ENCODE measurements at places on chromosomes 5 and 9.

DNA sequence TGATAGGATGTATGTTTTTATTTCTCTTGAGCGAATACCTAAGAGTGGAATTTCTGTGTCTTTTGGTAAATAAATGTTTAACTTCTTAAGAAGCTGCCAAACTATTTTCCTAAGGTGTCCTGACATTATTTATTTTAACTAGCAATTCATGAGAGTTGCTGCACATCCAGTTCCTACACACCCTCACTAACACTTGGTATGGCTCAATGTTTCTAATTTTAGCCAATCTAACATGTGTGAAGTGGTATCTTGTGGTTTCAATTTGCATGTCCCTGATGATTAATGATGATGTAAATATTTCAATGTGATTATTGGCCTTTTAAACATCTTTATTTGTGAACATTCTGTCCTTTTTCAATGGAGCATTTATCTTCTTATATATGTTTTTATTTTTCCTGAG, 2095.5 kb upstream of the C9orf72 start:
- no peak for DNase-seq

DNA sequence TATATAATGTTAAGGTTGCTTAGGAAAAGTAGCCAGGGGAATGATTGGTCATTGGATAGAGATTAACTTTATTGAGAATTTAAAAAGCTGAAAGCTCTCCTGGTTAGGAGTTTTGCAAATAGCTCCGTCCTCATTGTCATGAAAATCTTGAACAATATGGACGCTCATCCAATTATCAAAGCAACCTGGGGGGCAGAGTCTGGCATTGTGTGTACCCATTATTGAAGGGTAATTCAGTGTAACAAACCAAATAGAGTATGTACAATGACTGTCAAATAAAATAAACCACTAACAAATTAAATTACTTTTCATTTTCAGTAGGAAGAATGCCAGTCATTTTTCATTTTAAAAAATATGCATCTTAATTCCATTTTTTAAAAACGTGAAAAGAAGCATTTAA, 144.0 kb upstream of the GPR151 start:
- no peak for DNase-seq

GRCh38 chr5:132767150-132767549, 9.9 kb downstream of the SEPTIN8 start:
- no peak for DNase-seq

GRCh38 chr5:149712439-149713147, 17.5 kb upstream of the PPARGC1B start:
- no peak for DNase-seq

GRCh38 chr5:83294246-83294645, 177.3 kb upstream of the VCAN start:
- no peak for DNase-seq

GRCh38 chr9:35605351-35606137, 482 bp downstream of the TESK1 start:
- no peak for DNase-seq

GRCh38 chr9:92631452-92632343, 38.2 kb downstream of the IPPK start:
- DNase-seq = no peak

DNA sequence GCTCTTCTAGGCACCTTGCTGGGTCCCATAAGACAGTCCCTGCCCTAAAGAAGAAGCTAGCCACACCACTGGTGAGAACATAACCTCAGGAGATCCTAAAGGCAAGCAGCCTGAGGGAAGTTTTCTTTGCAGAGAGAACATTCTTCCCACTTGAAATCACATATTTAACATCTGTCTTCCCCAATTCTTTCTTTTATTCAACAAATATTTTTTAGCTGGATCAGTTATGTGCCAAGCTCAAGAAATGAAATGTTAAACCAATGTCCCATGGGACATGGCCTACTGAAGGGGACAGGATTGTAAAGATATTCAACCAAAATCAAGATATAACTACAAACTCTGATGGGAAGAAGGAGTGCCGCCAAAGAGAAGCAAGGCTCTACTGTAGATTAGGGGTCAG, 36.5 kb downstream of the FOXI1 start:
- no peak for DNase-seq

DNA sequence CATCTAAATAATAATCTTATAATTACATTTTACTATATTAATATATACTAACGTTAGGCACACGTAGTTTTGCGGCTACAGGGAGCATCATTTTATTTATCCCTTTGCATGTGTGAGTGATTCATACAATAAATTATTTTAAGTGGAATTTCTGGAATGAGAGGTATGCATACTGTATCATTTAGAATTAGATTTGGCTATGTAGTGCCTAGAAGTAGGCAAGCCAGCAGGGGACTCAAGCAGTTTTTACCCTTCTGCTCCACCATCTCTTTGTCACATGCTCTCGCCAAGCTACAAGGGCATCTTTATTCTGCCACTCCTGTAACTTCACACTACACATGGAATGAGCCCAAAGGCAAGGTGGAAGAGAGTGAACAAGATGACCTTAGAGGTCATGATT, 60.8 kb downstream of the MEGF10 start:
- DNase-seq = no peak

GRCh38 chr5:142869886-142870285, 99.7 kb downstream of the ARHGAP26 start:
- DNase-seq = no peak

DNA sequence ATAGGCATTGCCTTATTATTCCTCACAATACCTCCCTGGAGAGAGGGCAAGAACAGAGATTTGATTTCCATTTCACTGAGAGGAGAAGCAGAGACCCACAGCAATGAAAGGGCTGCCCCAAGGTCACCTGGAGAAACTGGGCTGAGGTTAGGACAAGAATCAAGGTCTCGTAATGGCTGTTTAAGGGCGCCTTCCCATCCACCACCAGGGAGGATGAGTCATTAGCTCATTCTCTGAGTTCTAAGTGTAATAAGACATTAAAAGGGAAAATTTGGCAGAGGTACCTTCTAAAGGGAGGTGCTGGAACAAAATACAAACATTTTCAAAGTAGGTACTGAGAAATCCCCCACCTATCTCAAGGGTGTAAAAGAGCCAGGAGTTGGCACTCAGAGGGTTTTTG, 52.6 kb upstream of the TCERG1 start:
- DNase-seq = no peak

DNA sequence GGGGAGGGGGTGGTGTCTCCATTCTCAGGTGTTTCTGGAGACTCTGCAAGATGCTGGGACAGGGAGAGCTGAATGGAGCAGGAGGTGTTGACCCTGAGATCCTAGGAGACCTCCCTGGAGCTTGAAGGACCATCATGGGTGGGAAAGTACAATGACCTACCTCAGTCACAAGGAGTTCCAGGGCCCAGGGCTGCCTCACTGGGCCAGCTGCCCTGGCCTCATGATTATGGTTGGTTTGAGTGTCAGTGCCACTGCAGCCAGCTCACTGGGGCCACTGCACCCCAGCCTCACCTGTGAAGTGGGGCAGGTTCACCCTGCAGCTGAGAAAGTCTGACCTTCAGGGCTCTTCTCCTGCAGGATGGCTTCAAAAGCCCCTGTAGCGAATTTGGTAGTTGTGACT, 372.5 kb downstream of the IRX2 start:
- no peak for DNase-seq

DNA sequence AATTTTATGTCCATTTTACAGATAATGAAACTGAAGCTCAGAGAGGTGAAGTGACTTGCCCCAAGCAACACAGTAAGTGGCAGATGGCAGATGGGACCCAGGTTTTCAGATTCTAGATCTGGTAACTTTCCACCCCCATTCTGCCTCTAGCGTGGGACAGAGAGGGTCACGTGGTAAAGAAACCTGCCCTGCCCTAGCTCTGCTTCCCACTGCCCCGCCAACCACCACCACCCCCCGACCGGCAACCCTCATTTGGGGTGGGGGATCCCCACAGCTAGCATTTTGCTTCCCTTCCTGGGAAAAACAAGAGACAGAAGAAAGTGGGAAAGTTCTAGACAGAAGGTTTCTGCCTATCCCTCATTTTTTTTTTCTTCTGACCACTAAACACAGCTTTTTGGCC, 172.5 kb downstream of the ACTL7B start:
- DNase-seq = no peak

GRCh38 chr5:5140479-5141338, 579 bp downstream of the ADAMTS16 start:
- DNase-seq = no peak

DNA sequence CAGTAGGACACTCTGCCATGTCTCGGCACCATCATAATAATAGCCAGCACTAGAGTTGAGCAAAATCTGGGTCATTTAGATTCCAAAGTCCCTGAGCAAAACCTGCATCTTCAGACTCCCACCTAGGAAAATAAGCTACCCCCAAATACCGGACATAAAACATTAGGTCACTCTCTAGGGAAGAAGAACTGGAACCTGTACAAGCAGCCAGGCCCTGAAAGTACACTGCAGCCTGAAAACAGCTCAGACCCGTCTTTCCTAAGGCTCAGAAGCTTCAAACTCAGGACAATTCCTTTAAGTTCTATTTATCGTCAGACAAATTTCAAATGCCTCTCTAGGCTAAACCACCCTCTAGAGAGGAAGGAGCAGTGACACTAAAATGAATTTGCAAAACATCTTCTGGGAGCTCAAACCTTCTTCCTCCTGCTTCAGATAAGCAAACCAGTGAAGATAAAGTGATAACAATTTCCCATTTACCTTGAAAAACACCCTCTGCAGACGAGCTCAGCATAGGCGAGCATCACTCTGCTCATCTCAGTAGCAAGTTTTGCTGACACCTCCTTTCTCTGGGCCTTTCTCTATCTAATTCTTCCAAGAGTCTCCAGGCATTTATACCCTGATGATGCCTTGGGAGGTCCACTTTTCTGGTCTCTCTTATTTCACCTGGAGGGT, 34.0 kb downstream of the ADAM19 start:
- DNase-seq = no peak

DNA sequence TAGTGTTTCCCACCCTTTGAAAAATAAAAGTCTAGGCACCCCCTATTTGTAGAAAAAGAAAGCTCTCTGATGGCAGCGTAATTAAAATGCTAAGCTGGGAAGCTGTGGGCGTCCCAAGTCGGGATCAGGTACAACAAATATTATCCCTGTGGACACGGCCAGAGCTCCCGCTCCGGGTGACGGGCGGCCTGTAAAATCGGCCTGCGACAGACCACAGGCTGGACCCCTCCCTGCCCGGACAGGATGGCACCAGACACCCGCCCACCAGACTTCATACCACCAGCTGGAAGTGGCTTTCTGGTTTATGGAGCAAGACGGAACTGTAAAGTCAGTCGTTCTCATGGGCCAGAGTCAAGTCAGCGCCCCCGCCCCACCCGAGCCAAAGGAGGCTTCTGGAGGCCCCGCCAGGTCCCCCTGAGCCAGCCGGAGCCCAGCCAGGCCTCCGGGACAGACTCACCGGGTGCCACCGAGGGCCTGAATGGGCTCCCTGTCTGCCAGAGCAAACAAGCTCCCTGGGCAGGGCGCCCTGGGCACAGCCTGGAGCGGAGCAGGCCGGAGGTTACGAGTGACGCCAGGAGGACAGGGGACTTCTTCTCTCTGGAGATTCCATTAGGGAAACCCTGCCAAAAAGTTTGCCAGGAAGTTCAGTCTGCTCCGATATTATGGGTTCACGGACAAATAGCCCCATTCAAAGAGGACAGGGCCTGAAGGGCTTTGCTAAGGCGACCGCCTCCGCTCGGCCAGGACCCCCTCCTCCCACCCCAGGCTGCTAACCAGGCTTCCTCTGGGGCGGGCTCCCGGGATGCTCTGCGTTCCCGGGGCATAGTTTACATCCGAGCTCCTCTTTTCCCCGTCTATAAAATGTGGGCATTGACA, 173.7 kb downstream of the ERCC6L2 start:
- DNase-seq = no peak

GRCh38 chr9:135492886-135493669, 7.4 kb upstream of the MRPS2 start:
- DNase-seq = no peak

DNA sequence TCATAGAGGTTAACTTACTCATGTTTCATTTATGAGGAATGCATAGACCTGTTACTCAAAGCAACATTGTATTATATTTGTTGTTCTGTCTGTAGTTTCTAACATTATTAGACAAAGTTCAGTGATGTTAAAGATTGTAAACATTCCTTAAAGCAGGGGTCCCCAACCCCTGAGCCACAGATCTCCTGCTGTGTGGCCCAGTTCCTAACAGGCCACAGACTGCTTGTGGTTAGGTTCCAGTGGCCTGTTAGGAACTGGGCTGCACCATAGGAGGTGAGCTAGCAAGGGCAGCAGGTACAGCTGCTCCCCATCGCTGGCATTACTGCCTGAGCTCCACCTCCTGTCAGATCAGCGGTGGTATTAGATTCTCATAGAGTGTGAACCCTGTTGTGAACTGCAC, 181.1 kb downstream of the KDM4C start:
- DNase-seq = no peak

DNA sequence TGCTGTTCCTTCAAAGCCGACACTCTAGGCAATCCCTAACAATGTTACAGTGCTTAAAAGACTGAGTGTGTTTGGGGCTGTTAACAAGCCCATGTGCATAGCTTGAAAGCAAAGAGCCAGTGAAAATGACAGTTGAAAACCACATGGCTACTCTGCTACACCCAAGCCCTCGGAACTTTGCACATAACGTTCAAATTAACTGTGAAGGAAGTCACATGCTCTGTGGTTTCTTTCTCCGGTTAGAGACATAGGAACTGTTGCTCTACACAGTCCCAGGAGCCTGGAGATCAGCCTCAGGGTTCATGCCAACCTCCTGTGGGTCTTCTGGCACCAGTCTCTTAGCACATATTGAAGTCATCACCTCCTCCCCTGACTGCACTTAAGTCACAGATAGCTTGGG, 51.1 kb downstream of the C9orf152 start:
- no peak for DNase-seq

DNA sequence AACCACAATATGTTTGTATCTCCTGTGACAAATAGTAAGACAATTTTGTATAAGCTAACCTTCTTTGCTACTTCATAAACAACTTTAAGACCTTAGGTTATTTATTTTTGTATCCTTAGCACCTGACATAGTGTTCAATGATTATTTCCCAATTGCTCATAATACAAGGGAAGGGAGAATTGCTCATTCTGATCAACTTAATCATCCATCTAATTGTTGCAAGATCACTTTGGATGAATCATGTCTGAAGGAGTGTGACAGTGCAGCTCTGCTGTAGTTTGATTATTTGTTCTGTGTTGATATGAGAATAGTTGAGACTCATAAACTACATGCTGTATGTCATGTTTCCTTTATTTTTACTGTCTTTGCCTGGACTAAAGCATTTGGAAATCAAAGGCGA, 721.3 kb upstream of the SEMA6A start:
- no peak for DNase-seq

- DNase-seq = no peak
Measured at GRCh38 chr5:107598958-107599357, 71.8 kb downstream of the EFNA5 start.

Measured in activated CD8-positive, alpha-beta memory T cell treated with anti-CD3 and anti-CD28 coated beads for 1 hour (primary cell).